ENCODE measurements at places on chromosomes 4 and X.

DNA sequence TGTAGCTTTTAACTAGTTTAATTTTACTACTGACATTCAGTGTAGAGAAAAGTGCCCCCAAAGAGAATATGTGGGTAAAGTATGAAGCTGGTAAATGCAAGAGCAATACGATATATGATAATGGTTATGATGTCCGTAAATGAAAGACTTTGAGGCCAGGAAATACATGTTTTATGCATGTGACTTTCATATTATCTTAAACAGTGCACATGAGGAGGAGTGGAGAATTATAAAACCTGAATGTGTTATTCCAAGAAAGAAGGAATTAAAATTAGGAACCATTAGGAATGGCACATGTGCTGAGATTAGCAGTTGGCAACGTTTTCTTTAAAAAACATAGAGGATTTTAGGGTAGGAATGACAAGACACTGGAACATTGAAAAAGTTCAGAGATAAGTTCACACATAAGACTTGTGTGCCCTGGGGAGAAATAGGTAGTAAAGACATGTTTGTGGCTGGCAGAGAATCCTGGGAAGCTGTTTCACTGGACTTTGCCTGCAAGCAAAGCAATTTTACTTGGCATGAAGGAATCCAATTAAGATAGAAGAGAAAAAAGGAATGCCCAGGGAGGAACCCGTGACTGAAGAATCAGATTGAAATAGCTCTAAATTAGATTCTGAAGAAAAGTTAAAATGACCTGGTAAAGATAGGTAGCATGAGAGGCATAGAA is 20.0 kb downstream of the GK start:
- H3K27me3 ChIP-seq: no peaks in the 10 kb centered on the region
- no peak overlapping the region for H3K27ac ChIP-seq
- no peaks in the 10 kb centered on the region for H3K36me3 ChIP-seq
- DNase-seq: no peak
- H3K4me1 ChIP-seq: no peaks in the 10 kb centered on the region

- H3K27me3 ChIP-seq: no peaks in the 10 kb centered on the region
- no peak overlapping the region for H3K27ac ChIP-seq
- no peaks in the 10 kb centered on the region for H3K36me3 ChIP-seq
Measured at GRCh38 chr4:20684852-20685763, 15.2 kb upstream of the PACRGL start.

GRCh38 chrX:30812326-30812725 is 76.7 kb downstream of the TAB3 start:
- H3K36me3 ChIP-seq: no peaks in the 10 kb centered on the region
- no peaks in the 10 kb centered on the region for H3K4me1 ChIP-seq
- H3K27ac ChIP-seq: no peak overlapping the region

- no peak overlapping the region for H3K4me3 ChIP-seq
- no peaks in the 10 kb centered on the region for H3K4me1 ChIP-seq
- DNase-seq: no peak
- H3K27ac ChIP-seq: no peak overlapping the region
Measured at GRCh38 chr4:26051240-26051639, 137.2 kb downstream of the SMIM20 start.

- H3K27me3 ChIP-seq: no peaks in the 10 kb centered on the region
- peaks cover 17% of the 10 kb centered on the region for H3K36me3 ChIP-seq
- no peak overlapping the region for H3K4me3 ChIP-seq
- no peak for DNase-seq
- no peak overlapping the region for H3K27ac ChIP-seq
Measured at GRCh38 chr4:1348746-1349145, 1.7 kb downstream of the UVSSA start.

- no peaks in the 10 kb centered on the region for H3K27me3 ChIP-seq
- no peak for DNase-seq
- H3K36me3 ChIP-seq: no peaks in the 10 kb centered on the region
- no peak overlapping the region for H3K4me3 ChIP-seq
- H3K27ac ChIP-seq: no peak overlapping the region
Measured at GRCh38 chr4:87060957-87061356, 126.1 kb downstream of the AFF1 start.

- no peaks in the 10 kb centered on the region for H3K4me1 ChIP-seq
- H3K27me3 ChIP-seq: no peaks in the 10 kb centered on the region
Measured at GRCh38 chr4:147923854-147924253, 192.0 kb downstream of the ARHGAP10 start.

GRCh38 chrX:44875185-44875489 is 2.1 kb downstream of the KDM6A start:
- no peaks in the 10 kb centered on the region for H3K4me1 ChIP-seq
- peak overlapping the region; percentile 92 for H3K4me3 ChIP-seq
- no peaks in the 10 kb centered on the region for H3K27me3 ChIP-seq
- H3K27ac ChIP-seq: peak overlapping the region; percentile 88
- H3K36me3 ChIP-seq: no peaks in the 10 kb centered on the region

GRCh38 chr4:154067786-154068185 is 278.9 kb upstream of the SFRP2 start:
- DNase-seq: no peak
- no peaks in the 10 kb centered on the region for H3K4me1 ChIP-seq
- no peak overlapping the region for H3K4me3 ChIP-seq

- no peaks in the 10 kb centered on the region for H3K36me3 ChIP-seq
- H3K27me3 ChIP-seq: no peaks in the 10 kb centered on the region
- no peak overlapping the region for H3K27ac ChIP-seq
Measured at GRCh38 chrX:150896632-150897031, 1.8 kb downstream of the CD99L2 start.

DNA sequence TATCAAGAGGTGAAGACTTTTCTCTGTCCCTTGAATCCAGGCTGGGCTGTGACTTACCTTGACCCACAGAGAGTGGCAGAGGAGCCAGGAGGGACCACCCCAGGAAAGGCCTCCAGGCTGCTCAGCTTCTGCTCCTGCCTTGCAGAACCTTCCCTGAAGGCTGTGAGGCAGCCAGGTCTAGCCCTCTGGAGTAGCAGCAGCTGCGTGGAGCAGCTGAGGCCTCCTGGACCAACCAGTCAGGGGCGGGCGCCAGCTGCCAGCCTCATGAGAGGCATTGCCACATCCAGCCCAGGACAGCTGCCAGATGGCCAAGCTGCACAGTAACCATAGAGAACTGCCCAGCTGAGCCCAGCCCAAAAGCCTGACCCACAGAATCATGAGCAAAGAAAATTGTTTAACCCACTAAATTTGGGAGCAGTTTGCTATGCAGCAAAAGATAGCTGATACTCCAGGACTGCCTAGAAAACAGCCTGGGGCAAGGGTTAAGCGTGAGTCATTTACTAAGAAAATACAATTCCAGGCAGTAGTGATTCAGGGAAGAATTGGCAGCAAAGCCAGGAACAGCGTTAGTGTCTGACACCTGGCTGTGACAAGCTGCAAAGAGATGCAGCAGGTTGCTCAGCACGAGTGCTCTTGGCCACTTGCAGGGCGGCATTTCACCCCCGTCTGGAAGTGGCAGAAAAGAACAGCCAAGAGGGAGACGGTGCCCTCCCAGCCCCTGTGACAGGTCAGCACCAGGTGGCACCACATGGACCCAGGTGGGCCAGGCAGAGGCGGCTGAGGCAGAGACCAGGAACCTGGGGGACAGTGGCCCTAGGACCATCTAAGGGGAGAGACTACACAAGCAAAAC is 14.7 kb upstream of the PDE6B start:
- H3K4me1 ChIP-seq: no peaks in the 10 kb centered on the region
- no peak for DNase-seq
- H3K36me3 ChIP-seq: no peaks in the 10 kb centered on the region
- H3K4me3 ChIP-seq: no peak overlapping the region
- H3K27ac ChIP-seq: no peak overlapping the region

DNA sequence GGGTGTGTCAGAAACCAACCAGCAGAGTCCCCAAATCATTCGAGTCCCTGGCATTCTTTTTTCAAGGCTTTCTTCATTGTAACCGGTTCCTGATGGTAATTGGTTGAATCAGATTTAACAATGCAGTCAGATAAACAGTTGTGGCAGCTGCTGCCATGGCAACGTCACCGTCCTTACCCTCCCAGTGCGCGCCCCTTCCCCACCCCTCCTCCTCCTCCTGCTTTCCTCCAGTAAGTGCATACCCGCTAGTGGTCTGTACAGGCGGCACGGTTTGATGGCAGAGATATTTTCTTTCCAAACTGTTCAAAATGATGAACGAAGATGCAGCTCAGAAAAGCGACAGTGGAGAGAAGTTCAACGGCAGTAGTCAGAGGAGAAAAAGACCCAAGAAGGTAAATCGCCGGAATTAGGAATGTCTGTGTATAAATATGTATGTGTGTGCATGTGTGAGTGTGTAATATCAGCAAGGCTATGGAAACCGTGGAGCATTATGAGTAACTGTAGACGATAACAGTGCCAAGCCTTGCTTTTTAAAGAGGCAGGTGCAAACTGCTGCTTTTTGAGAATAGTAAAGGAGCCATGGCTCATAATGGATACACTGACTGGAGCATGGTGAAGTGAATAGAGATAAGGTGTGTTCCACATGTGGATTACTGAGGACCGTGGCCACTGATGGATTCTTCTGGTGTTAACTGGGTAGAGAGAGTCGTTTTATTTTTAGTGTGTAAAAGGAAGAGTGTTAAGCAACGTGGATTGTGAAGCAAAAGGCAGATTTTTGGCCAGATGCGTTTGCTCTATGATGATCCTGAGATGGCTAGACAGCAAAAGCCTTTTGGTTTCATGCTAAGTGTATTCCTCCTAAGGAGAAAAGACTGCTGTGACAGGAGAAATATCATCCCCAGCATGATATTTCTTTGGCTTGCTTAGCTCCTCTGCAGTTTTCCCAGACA is at the start of gene ANK2:
TSS of gene ANK2 (plus strand) at position 233 of the 950 bp plus-strand sequence. CDS start at position 309, 76 bp downstream.
- no peaks in the 10 kb centered on the region for H3K4me1 ChIP-seq
- H3K27me3 ChIP-seq: no peaks in the 10 kb centered on the region
- H3K27ac ChIP-seq: no peak within 1 kb of the TSS
- DNase-seq: no peak
- no peak within 1 kb of the TSS for H3K4me3 ChIP-seq

GRCh38 chrX:23387550-23388184 is 53.0 kb downstream of the PTCHD1 start:
- H3K4me1 ChIP-seq: no peaks in the 10 kb centered on the region
- H3K27me3 ChIP-seq: no peaks in the 10 kb centered on the region
- DNase-seq: no peak

DNA sequence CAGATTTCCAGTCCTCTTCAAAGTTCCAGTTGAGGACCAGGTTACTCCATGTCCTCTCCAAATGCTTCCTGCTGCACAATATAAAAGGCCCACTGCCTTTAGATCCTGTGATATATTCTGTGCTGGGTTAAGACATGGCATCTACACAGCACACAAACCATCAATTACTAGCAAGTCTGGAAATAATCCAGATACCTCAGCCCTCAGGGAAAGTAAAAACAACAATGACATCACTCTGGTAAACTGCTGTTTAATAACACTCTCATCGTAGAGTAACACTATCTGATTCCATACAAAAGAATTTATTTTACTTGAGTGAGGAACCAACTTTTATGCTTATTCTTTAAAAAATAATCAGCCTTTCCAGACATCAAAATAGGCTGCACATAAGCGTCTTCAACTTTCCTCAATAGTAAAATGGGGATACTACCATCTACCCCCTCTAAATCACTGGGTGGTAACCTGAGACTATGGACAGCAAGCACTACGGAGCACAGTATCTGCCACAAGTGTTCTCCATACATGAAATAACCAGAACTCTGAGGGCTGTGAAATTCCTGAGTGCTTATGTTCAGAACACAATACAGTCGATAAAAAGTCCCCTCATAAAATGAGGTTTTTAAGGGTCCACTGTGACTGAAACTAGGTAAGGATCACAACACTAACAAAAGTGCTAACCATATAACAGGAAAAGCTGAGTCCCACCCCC is 53.4 kb downstream of the ABCG2 start:
- no peak for DNase-seq
- no peaks in the 10 kb centered on the region for H3K4me1 ChIP-seq
- no peak overlapping the region for H3K27ac ChIP-seq
- no peaks in the 10 kb centered on the region for H3K36me3 ChIP-seq

GRCh38 chrX:108091878-108092291 is 307 bp downstream of the ATG4A start:
- no peaks in the 10 kb centered on the region for H3K27me3 ChIP-seq
- H3K4me1 ChIP-seq: no peaks in the 10 kb centered on the region
- H3K27ac ChIP-seq: peak overlapping the region; percentile 86
- H3K36me3 ChIP-seq: peaks cover 4% of the 10 kb centered on the region

GRCh38 chr4:76622717-76623116 is 187.7 kb downstream of the SHROOM3 start:
- H3K4me1 ChIP-seq: no peaks in the 10 kb centered on the region
- H3K4me3 ChIP-seq: no peak overlapping the region
- H3K27me3 ChIP-seq: no peaks in the 10 kb centered on the region
- DNase-seq: no peak
- no peaks in the 10 kb centered on the region for H3K36me3 ChIP-seq

DNA sequence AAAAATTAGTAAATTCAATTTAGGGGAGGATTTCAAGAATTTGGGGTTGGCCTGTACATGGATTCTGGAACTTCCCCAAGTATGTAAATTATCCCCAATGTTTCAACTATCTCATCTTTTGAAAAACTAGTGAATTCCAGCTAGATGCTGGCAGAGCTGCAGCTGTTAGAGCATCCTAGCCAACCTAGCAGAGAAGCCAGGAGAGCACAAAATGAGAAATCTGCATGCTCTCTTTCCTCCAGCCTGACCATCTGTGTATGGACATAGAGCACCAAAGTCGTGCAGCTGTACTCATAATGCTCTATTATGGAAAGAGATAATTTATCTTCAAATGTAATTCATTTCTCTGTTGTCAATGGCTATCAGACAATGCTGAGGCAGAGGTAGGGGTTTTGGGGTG is 1217.7 kb downstream of the PCDH19 start:
- no peak for DNase-seq
- no peaks in the 10 kb centered on the region for H3K27me3 ChIP-seq
- H3K4me1 ChIP-seq: no peaks in the 10 kb centered on the region
- no peak overlapping the region for H3K4me3 ChIP-seq

DNA sequence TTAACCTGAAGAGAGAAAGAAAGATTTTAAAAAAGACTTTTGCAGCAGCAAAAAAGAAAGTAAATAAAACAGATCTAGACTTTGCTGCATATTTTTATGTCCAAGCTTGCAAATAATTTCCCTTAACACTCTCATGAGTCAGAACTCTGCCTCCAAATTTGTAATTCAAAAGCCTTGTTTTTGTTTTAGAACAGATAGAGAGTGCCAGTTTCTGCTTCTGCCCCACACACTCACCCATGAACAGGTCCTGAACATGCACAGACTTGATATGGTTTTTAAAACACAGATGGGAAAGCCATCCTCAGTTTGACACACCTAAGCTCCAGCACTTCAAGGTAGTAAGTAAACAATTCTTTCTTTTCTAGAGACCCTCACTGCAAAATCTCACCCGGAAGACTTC is 39.7 kb upstream of the VCX3B start:
- H3K36me3 ChIP-seq: no peaks in the 10 kb centered on the region
- H3K4me3 ChIP-seq: no peak overlapping the region
- no peaks in the 10 kb centered on the region for H3K4me1 ChIP-seq
- DNase-seq: no peak
- no peak overlapping the region for H3K27ac ChIP-seq
- H3K27me3 ChIP-seq: no peaks in the 10 kb centered on the region

- H3K36me3 ChIP-seq: no peaks in the 10 kb centered on the region
- H3K27me3 ChIP-seq: no peaks in the 10 kb centered on the region
- H3K4me1 ChIP-seq: no peaks in the 10 kb centered on the region
Measured at GRCh38 chr4:113958766-113959538, 20.5 kb downstream of the ARSJ start.

- no peaks in the 10 kb centered on the region for H3K27me3 ChIP-seq
- H3K4me1 ChIP-seq: no peaks in the 10 kb centered on the region
- no peak overlapping the region for H3K4me3 ChIP-seq
- H3K36me3 ChIP-seq: no peaks in the 10 kb centered on the region
- no peak overlapping the region for H3K27ac ChIP-seq
Measured at GRCh38 chr4:138177278-138177968, 64.7 kb downstream of the SLC7A11 start.
